ENCODE measurements at places on chromosomes 5 and 9.

- no peak for DNase-seq
Observed at GRCh38 chr9:128702949-128703615, 779 bp downstream of the PKN3 start.

DNA sequence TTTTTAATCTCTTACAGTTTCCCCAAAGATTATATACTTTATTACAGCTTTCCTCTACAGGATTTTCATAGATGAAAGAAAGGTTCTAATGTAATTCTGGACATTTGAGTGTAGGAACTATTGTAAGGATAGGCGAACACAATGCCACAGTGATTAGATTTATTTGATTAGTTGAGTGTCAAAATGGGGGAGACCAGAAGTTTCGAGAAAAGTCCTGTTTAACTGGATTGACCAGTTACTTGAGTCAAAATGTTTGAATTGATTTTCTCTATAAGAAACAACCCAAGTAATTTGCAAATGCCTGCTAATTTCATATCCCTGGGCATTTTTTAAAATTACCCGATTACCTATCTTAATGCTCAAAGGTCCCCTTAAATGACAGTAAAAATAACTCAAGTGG lies 50.6 kb downstream of the SMARCA2 start:
- DNase-seq = no peak

GRCh38 chr9:26745111-26745510 lies 147.5 kb downstream of the CAAP1 start:
- no peak for DNase-seq

- DNase-seq = peak; percentile 43
Observed at GRCh38 chr9:135215571-135216161, 128.2 kb downstream of the OLFM1 start.

DNA sequence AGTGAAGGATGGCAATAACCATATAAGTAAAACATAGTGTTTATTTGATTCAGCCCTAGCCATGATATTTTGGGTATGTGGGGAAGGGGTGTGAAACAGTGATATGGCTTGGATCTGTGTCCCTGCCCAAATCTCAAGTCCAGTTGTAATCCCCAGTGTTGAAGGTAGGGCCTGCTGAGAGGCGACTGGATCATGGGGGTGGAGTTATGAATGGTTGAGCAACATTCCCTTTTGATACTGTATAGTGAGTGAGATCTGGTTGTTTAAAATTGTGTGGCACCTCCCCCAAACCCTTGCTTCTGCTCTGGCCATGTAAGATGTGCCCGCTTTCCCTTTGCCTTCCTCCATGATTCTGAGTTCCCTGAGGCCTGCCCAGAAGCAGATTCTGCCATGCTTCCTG lies 1804.6 kb downstream of the MAT2B start:
- no peak for DNase-seq
